ENCODE measurements at places on chromosomes 1 and 21.

DNA sequence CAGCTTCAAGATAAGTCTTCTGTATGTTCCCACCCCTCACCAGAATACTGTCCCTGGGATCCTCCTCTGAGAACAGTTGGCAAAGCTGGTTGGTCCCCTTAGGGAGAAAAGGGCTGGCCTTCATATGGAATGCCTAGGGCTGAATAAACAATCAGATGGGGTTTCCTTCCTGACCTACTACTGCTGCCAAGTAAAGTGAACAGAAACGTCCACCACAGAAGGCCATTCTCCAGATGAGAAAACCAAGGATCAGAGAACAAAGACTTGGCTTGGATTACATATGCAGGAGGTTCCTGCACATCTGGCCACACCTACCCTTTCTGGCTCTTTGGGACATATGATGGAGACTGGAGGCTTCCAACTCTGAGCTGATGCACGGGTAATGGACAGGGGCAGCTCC is 194.5 kb downstream of the HIVEP3 start:
- no peak for DNase-seq

DNA sequence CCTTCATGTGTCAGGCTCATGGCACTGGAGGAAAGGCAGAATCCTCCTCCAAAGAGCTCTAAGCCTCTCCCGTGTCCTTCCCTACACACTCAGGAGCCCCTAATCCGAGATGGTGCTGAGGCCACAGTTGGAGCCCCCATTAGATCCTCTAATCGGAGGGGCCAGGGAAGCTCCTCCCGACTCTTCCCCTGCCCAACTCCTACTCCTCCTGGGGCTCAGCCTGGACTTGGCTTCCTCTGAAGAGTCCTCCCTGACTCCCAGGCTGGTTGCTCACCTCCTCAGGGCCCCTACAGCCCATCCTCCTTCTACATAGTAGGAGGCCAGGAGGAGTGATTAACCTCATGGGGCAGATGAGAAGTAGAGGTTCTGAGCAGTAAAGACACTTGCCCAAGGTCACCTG is 21.3 kb upstream of the CDCP2 start:
- no peak for DNase-seq

- no peak for DNase-seq
These were observed 54.9 kb downstream of the ACBD3 start for GRCh38 chr1:226131639-226132038.

DNA sequence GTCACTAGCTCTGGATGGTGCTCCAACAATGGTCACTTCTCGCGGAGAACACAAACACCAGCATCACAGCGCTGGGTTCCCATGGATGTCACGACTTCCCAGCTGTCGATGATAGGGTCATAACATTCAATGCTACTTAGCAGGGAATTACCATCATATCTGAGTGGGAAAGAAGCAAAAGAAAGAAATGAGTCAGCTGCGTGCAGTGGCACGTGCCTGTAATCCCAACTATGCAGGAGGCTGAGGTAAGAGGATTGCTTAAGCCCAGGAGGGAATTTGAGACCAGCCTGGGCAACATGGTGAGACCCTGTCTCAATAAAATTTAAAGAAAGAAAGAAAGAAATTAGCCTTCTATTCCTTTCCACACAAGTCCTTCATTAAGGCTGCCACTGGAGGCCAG is 3.6 kb upstream of the RABIF start:
- DNase-seq = no peak

GRCh38 chr1:68795956-68796355 is 299.1 kb upstream of the DEPDC1 start:
- DNase-seq = no peak

GRCh38 chr1:245621589-245621988 is 466.8 kb downstream of the KIF26B start:
- no peak for DNase-seq

DNA sequence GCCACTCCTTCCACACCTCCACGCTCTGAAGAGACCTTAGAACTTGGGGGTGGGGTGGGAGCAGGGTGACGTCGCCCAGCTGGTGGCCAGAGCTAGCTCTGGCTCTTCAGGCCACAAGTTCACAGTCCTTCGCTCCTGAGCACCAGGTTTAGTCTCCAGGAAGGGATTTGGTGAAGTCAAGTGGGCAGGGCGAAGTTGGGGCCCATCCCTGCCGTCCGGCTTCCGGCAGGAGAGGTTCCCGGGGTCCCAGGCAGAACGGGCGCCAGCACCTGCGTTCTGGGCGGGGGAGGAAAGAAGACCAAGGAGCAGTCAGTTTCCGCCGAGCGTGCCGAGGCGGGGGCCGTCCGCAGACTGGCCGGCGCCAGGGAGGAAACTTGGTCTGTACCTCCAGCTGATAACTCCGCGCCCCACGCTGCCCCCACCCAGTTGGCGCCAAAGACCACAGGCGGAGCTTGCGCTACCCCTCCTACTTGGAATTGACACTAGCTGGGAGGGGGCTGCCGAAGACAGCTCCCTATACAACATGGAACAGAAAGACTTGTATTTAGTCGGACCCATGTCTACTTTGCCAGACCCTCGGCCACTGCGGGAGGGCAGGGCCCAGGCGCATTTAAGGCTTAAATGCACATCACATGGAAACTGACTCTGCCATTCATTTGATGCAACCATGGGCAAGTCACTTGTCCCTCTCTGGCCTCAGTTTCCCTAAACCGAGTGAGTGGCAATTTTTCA is 995 bp downstream of the ID3 start:
- no peak for DNase-seq

DNA sequence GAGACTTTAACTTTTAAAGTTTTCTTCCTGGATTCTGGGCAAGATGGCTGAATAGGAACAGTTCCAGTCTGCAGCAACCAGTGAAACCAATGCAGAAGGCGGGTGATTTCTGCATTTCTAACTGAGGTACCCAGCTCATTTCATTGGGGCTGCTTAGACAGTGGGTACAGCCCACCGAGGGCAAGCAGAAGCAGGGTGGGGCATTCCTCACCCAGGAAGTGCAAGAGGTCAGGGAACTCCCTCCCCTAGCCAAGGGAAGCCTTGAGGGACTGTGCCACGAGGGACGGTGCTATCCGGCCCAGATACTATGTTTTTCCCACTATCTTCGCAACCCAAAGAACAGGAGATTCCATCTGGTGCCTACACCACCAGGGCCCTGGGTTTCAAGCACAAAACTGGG is 121.0 kb downstream of the VAV3 start:
- no peak for DNase-seq

GRCh38 chr21:33855190-33855589 is 60.4 kb downstream of the ATP5PO start:
- no peak for DNase-seq

GRCh38 chr1:67118191-67118590 is 16.6 kb downstream of the C1orf141 start:
- no peak for DNase-seq

- no peak for DNase-seq
These were observed 101.3 kb upstream of the S1PR1 start for GRCh38 chr1:101135526-101135925.

DNA sequence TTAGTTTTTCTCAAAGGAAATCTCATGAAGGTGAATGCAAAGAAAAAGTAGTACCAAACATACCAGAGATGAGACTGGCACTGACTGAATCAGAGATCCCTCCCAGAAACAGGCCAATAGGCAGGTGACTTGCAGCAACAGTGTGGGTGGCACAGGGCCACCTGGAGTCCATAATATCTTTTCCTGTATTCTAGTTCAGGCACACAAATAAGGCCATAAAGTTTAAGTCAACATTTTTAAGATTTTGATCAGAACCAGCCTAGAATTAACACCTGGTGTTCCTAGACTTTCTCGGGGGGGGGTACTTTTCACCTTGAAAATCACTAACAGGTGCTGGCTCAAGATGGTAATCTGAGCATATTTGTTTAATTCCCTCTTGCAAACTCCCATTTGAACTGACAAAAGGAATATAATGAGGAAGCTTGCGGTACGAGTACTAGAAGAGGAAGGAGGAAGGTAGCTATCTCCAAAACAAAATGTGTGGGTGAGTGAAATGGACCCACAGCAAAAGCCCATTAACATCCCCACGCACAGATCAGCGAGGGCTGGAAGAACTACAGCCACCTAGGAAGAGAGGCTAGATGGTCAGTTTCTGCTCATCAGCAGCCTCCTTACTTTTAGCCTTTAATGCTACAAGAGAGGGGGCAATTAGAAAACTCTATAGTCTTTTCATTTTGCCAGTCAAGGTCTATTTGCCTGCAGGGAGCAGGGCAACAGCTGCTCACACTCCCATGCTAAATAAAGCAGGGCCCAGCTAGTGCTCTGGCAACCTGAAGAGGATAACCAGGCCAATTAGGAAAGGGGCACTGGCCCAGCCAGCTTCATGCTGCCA is 18.9 kb downstream of the SDE2 start:
- DNase-seq = no peak

Measured in H1 (cell line).